ENCODE measurements at places on chromosomes 16 and 17.
A peak's percentile ranks its signal among the peaks of the same experiment; 100 is the strongest.

GRCh38 chr17:78027121-78027520 is 68.6 kb downstream of the TNRC6C start:
- no peak for DNase-seq

- DNase-seq, result no peak
Measured at GRCh38 chr17:925817-926216, 53.8 kb downstream of the NXN start.

GRCh38 chr17:27578718-27579085 is 52.3 kb upstream of the LGALS9 start:
- peak; percentile 70 for DNase-seq

DNA sequence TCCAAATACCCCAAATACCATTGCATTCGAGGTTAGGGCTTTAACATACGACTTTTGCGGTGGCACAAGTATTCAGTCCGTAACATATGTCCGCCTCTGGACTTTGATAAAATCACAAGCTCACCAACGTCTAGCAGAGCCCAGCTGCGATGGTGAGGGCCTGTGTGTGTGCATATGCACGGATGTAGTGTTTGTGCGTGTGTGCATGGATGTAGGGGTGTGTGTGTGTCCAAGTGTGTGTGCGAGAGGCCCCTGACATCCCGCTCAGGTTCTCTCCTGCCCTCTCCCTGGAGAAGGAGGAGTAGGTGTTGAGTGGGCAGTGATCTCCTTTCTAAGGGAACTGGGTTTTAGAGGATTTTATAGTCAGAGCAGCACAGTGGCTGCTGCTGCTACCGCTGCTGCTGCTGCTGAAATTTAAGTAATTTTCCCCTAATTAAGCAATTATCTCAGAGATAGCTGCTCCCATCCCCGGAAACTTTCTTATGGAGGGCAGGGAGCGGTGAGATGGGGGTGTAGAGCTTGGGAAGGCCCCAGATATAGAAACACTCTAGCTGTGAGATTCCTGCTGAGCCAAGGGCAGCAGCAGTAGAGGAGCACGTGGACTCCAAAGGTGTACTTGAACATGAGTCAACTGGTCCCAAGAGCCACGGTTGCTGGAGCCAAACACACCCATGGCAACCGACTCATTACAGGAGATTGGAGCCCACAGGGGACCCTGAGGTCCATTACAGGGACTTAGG is 121.7 kb upstream of the SDK2 start:
- no peak for DNase-seq

- peak; percentile 31 for DNase-seq
Measured at GRCh38 chr17:57548421-57549410, 196.4 kb downstream of the CCDC182 start.

- peak; percentile 68 for DNase-seq
Measured at GRCh38 chr17:40340880-40341807, 23.4 kb downstream of the GJD3 start.

DNA sequence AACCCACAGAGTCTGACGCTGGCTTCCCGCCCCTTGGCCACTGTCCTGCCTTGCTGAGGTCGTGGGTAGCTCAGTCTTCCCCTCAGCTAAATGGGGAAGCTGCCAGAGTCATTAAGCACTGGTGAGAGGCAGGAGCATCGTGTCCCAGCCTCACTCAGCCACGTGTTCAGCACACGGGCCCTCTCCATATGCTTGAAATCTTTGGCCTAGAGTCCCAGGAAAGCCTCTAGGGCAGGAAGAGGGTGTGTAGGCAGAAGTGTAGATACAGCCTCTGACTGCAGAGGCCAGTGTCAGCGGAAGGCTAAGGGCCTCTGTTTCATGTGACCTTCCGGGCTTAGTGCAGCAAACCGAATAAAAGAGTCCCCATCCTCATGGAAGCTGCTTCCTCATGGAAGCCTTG is 4.1 kb downstream of the DHODH start:
- DNase-seq, result no peak

GRCh38 chr17:80544655-80545498 is at the start of gene RPTOR:
TSS of gene RPTOR (plus strand) at chr17:80544838. CDS start at chr17:80545630, 792 bp downstream.
- peak; percentile 93 for DNase-seq

GRCh38 chr16:17802571-17802970 is 331.8 kb upstream of the XYLT1 start:
- DNase-seq, result no peak

- DNase-seq, result peak; percentile 61
Measured at GRCh38 chr16:50185005-50185505, 31.9 kb downstream of the TENT4B start.

- DNase-seq, result no peak
Measured at GRCh38 chr16:18933501-18933900, 7.3 kb upstream of the SMG1 start.

All from choroid plexus epithelial cell (primary cell).